ENCODE measurements at places on chromosomes 12 and 14. TPM values are rescaled to one million over a fixed set of nuclear protein-coding genes. Genes with fewer than 3 reads are reported as not detected.
A peak's percentile ranks its signal among the peaks of the same experiment; 100 is the strongest.

The NUAK1 gene
- 11.6 TPM for total RNA-seq

The FBXL14 gene
- 11.5 TPM for total RNA-seq

The APOF gene
- not detected for total RNA-seq

The BCDIN3D gene
- total RNA-seq, result 4.2 TPM

The RPS26 gene
- 15.3 TPM for total RNA-seq

The TAS2R13 gene
- total RNA-seq, result 0.97 TPM

GRCh38 chr14:76736514-76736913 lies 24.8 kb upstream of the VASH1 start:
- no peak overlapping the region for H3K4me3 ChIP-seq
- no peaks in the 10 kb centered on the region for H3K4me1 ChIP-seq
- no peaks in the 10 kb centered on the region for H3K27me3 ChIP-seq
- no peaks in the 10 kb centered on the region for H3K36me3 ChIP-seq

GRCh38 chr12:53053218-53054111 lies 3.6 kb downstream of the TNS2 start:
- DNase-seq, result peak; percentile 71
- H3K27ac ChIP-seq, result peak overlapping the region; percentile 98
- peaks cover 24% of the 10 kb centered on the region for H3K36me3 ChIP-seq
- H3K27me3 ChIP-seq, result no peaks in the 10 kb centered on the region
- H3K4me1 ChIP-seq, result peaks cover 63% of the 10 kb centered on the region

GRCh38 chr14:75361751-75362433 lies 65.9 kb upstream of the JDP2 start:
- no peak overlapping the region for H3K27ac ChIP-seq
- no peaks in the 10 kb centered on the region for H3K36me3 ChIP-seq
- no peak overlapping the region for H3K4me3 ChIP-seq
- H3K4me1 ChIP-seq, result no peaks in the 10 kb centered on the region

DNA sequence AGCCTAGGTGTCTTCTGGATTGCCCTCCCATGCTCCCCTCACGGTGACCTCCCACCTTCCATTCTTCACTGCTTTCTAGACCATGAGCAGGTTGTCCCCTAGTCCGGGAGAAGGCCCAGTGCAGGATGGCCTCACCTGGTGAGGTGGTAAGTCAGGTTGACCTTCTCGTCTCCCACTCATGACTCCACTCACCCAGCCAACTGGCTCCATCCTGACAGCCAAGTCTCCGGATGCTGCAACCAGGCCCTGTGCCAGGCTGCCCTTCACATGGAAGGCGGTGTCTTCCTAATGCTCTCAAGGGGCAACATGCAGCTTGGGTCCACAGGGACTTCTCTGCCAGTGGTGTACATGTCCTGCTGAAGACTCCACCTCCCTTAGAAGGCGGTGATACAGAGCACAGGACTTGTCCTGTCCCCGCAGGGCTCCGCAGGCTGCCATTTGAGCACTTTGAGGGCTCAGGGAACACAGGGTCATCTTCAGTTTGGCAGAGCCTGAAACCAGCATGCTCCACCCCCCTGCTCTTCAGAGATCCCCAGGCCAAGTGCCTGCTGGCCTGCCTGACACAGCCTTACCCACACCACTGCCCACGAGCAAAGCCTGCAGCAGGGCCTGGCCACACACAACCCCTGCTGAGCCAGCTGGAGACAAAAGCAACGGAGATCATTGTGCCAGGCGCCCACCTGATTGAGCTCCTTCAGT lies 25.4 kb downstream of the BATF start:
- H3K4me1 ChIP-seq, result peaks cover 11% of the 10 kb centered on the region
- H3K36me3 ChIP-seq, result peaks cover 6% of the 10 kb centered on the region
- no peak overlapping the region for H3K4me3 ChIP-seq
- no peaks in the 10 kb centered on the region for H3K27me3 ChIP-seq
- H3K27ac ChIP-seq, result no peak overlapping the region

- no peaks in the 10 kb centered on the region for H3K27me3 ChIP-seq
- H3K4me3 ChIP-seq, result no peak overlapping the region
- no peaks in the 10 kb centered on the region for H3K4me1 ChIP-seq
- H3K36me3 ChIP-seq, result no peaks in the 10 kb centered on the region
- H3K27ac ChIP-seq, result no peak overlapping the region
- DNase-seq, result no peak
Measured at GRCh38 chr14:103243764-103244737, 90.0 kb upstream of the EIF5 start.

GRCh38 chr12:107337346-107338095 lies 244.2 kb upstream of the CRY1 start:
- no peaks in the 10 kb centered on the region for H3K27me3 ChIP-seq
- DNase-seq, result no peak
- no peaks in the 10 kb centered on the region for H3K4me1 ChIP-seq
- H3K36me3 ChIP-seq, result no peaks in the 10 kb centered on the region

GRCh38 chr12:84329938-84330337 lies 582.7 kb downstream of the SLC6A15 start:
- no peaks in the 10 kb centered on the region for H3K27me3 ChIP-seq
- no peak overlapping the region for H3K27ac ChIP-seq
- H3K4me1 ChIP-seq, result no peaks in the 10 kb centered on the region
- no peak overlapping the region for H3K4me3 ChIP-seq

- no peaks in the 10 kb centered on the region for H3K36me3 ChIP-seq
- no peak for DNase-seq
- H3K27me3 ChIP-seq, result no peaks in the 10 kb centered on the region
- peaks cover 12% of the 10 kb centered on the region for H3K4me1 ChIP-seq
- no peak overlapping the region for H3K4me3 ChIP-seq
Measured at GRCh38 chr12:104864668-104865067, 93.4 kb downstream of the SLC41A2 start.

DNA sequence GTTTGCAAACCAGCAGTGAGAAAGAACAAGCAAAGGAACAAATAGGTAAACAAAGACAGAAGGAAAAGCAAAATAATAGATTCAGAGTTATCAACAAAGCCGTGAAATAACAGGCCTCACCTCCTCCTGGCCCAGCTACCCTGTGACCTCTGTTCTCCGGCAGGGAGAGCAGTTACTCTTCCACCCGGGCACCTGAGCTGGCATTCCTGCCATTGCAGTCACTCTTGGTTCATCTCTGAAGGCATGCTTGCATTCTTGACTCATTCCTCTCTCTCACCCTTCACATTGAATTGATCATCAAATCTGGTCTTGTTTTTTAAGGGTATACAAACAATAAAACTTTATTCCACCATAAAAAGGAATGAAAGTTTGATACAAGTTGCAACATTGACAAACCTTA lies 95.1 kb downstream of the TTC8 start:
- H3K36me3 ChIP-seq, result no peaks in the 10 kb centered on the region
- no peaks in the 10 kb centered on the region for H3K27me3 ChIP-seq
- no peaks in the 10 kb centered on the region for H3K4me1 ChIP-seq

GRCh38 chr12:130573235-130573634 lies 142.9 kb downstream of the RIMBP2 start:
- H3K27me3 ChIP-seq, result no peaks in the 10 kb centered on the region
- H3K27ac ChIP-seq, result no peak overlapping the region
- no peak overlapping the region for H3K4me3 ChIP-seq
- H3K4me1 ChIP-seq, result no peaks in the 10 kb centered on the region
- H3K36me3 ChIP-seq, result no peaks in the 10 kb centered on the region

- no peaks in the 10 kb centered on the region for H3K27me3 ChIP-seq
- no peak for DNase-seq
- H3K4me1 ChIP-seq, result peaks cover 92% of the 10 kb centered on the region
- peak overlapping the region; percentile 83 for H3K27ac ChIP-seq
- H3K4me3 ChIP-seq, result no peak overlapping the region
Measured at GRCh38 chr12:6228535-6229223, 28.5 kb downstream of the CD9 start.

DNA sequence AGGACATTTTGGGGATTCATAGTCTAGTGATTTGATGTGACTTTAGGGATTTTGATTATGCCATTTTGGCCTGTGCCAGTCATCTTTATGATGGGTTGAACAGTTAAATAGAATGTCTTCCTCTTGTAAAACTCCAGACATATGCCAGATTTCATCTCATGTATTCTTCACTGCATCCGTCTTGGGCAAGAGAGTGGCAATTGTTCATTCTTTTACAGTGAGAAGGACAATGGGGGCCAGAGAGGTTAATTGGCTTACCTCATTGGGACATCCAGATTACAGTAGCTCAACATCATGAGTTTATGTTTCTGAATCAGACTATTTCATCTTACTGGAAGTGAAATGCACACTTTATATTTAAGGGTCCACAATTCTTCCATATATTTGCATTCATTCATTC lies 108.2 kb upstream of the SLC38A2 start:
- H3K4me1 ChIP-seq, result no peaks in the 10 kb centered on the region
- no peaks in the 10 kb centered on the region for H3K36me3 ChIP-seq
- H3K27me3 ChIP-seq, result no peaks in the 10 kb centered on the region

GRCh38 chr14:93014058-93015023 lies 91.4 kb downstream of the CHGA start:
- H3K4me1 ChIP-seq, result peaks cover 18% of the 10 kb centered on the region
- DNase-seq, result no peak
- H3K4me3 ChIP-seq, result no peak overlapping the region
- H3K36me3 ChIP-seq, result peaks cover 9% of the 10 kb centered on the region

DNA sequence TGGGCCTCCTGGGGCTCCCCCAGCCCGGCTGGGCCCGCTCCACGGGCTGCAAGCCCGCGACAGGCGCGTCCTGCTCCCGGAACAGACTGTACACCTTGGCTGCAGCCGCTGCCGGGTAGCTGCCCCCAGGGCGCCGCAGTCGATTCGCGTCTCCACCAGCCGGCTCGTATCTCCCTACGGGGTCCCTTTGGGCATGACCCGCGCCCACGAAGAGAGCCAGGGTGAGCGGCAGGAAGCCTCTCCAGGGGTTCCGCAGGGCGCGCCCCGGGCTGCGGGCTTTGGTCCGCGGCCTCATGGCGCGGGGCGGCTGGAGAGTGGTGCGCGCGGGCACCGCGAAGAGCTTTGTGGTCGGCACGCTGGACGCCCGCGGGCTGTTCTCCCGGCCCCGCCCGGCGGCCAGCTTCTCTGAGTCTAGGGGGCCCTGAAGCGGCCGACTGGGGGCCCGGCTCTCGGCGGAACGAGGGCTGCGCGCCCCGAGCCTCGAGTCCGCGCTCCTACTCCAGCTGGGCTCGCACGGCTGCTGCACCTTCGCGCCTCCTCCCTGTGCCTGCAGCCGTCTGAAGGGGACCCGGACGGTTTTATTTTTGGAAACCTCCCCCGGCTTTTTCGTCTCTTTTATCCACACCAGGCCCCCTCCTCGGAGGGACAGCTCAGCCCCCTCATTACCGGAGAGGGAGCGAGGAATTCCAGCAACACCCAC lies at the start of gene LTBP2:
Gene LTBP2 (minus strand): TSS at position 588 of the 700 bp plus-strand sequence. CDS start 293 bp downstream, at position 295.
- peak; percentile 90 for DNase-seq
- H3K27ac ChIP-seq, result peak within 1 kb of the TSS; percentile 43
- H3K27me3 ChIP-seq, result no peaks in the 10 kb centered on the region
- peak within 1 kb of the TSS; percentile 62 for H3K4me3 ChIP-seq
- peaks cover 23% of the 10 kb centered on the region for H3K4me1 ChIP-seq

GRCh38 chr12:22284871-22285270 lies 49.6 kb downstream of the ST8SIA1 start:
- no peak overlapping the region for H3K4me3 ChIP-seq
- no peak for DNase-seq
- H3K4me1 ChIP-seq, result no peaks in the 10 kb centered on the region

GRCh38 chr14:37673439-37673838 lies 78.0 kb downstream of the TTC6 start:
- H3K4me3 ChIP-seq, result no peak overlapping the region
- no peak overlapping the region for H3K27ac ChIP-seq
- no peaks in the 10 kb centered on the region for H3K4me1 ChIP-seq
- DNase-seq, result no peak
- H3K36me3 ChIP-seq, result no peaks in the 10 kb centered on the region

GRCh38 chr12:50640321-50640939 lies 123.5 kb upstream of the ATF1 start:
- peaks cover 10% of the 10 kb centered on the region for H3K4me1 ChIP-seq
- H3K36me3 ChIP-seq, result peaks cover 6% of the 10 kb centered on the region
- H3K27ac ChIP-seq, result no peak overlapping the region
- no peaks in the 10 kb centered on the region for H3K27me3 ChIP-seq

- H3K27ac ChIP-seq, result no peak overlapping the region
- no peaks in the 10 kb centered on the region for H3K36me3 ChIP-seq
- H3K4me3 ChIP-seq, result no peak overlapping the region
- H3K4me1 ChIP-seq, result no peaks in the 10 kb centered on the region
Measured at GRCh38 chr12:68944296-68945076, 11.5 kb upstream of the CPM start.

GRCh38 chr12:53232646-53233461 lies 845 bp upstream of the RARG start:
- peak overlapping the region; percentile 84 for H3K27ac ChIP-seq
- peaks cover 48% of the 10 kb centered on the region for H3K4me1 ChIP-seq
- no peaks in the 10 kb centered on the region for H3K36me3 ChIP-seq

DNA sequence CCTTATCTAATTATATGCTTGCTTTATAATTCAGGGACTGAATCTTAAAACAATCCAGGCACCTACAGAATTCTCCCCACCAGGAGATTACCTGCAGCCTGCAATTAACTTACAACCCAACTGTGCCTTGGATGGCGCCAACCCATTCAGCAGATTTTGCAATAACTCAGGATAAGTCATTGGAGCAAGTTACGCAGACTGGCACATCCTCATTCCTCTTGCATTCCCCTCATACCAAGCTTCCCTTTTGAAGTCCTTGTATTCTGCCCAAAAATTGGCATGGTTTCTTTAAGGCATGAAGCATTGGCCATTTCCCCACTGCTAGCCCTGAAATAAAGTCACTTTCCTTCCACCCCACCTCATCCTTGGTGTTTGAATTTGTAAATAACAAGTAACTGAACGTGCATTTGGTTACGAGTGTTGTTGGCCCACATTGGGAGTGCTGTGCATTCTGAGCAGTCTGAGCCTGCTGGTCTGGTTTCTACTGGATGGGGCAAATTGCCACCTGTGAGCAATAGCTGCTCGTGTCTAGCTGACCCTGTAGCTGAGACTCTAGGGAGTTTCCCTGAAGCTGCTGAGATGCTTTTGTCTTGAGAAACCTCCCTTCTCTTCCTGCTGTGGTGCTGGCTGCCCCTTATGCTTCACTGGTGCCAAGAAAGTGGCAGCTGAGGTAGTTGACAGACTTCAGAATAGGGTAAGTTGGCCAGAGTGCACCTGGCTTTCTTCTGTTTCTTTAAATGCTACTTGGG lies 99.2 kb upstream of the SCAF11 start:
- no peaks in the 10 kb centered on the region for H3K36me3 ChIP-seq
- no peak overlapping the region for H3K27ac ChIP-seq
- no peak overlapping the region for H3K4me3 ChIP-seq
- H3K4me1 ChIP-seq, result no peaks in the 10 kb centered on the region
- DNase-seq, result no peak

DNA sequence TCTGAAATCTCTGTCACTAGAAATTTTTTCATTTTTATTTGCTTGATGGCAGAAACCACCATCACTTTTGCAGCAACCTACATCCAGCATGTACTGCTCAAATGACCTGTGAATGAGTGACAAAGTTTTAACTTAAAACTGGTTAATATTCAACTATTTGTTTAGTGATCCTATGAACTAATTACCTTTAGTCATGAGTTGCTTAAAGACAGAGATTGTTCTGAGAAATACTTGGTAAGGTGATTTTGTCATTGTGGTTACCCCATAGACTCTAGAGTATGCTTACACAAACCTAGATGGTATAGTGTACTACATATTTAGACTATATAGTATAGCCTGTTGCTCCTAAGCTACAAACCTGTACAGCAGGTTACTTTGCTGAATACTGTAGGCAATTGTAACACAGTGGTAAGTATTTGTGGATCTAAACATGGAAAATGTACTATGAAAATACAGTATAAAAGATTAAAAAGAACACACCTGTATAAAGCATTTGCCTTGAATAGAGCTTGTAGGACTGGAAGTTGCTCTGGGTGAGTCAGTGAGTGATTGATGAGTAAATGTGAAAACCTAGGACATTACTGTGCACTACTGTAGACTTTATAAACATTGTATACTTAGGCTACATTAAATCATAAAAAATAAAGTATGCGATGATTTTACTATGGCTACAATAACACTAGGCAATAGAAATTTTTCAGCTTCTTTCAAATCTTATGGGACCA lies 256.6 kb upstream of the PPFIA2 start:
- no peaks in the 10 kb centered on the region for H3K27me3 ChIP-seq
- no peaks in the 10 kb centered on the region for H3K36me3 ChIP-seq
- H3K4me1 ChIP-seq, result no peaks in the 10 kb centered on the region

GRCh38 chr12:1859643-1860042 lies 39.3 kb downstream of the LRTM2 start:
- no peak overlapping the region for H3K27ac ChIP-seq
- H3K36me3 ChIP-seq, result no peaks in the 10 kb centered on the region
- H3K4me3 ChIP-seq, result no peak overlapping the region
